ENCODE measurements at places on chromosomes 7 and 10.

DNA sequence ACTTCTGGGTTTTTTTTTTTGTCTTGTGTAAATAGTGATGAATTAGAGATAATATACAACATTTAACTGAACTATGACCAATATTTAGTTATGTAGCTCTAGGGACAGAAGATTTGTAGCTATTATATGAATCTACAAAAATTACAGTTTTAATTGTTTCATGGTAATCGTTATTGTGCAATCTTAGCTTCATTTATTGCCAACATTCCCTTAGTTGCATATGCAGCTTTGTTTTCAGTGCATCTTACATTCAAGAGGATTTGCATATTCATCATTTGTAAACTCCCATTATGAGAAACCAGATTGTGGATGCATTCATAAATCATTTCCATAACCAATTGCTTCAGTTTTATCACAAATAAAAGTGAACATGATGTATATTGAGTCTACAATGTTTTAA lies 68.8 kb downstream of the MALRD1 start:
- DNase-seq = no peak

DNA sequence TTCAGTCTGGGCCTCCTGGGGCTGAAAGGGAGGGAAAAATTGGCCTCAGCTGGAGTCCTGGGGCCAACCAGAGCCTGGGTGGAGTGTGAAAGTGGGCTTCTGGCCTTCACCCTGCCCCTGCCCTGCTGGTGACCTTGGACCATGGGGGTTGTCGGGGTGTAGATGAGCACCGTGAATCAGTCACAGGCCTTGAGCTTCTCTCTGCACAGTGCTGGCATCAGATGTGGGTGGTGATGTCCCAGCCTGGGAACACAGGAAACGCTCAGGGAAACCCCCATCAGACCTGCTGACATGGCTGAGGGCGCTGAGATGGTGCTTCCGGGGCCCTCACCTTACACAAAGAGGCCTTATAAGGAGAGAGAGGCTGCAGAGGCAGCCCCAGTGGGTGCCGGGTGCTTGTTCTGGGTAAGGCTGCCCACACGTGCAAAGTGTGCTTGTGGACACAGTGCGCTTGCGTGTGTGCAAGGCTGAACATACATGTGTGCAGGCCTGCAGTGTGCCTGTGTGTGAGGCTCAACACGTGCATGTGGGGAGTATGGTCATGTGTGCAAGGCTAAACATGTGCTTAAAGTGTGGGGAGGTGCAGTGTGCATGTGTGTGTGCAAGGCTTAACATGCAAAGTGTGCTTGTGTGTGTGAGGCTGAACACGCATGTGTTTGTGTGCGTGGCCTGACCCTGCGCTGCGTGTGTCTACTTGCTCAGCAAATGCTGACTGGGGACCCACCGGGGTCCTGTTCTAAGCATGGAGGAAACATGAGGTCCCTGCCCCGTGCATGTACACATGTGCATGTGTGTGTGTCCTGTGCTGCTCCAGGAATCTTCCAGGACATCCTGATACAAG lies 6.5 kb downstream of the ARPC1B start:
- peak; percentile 68 for DNase-seq

DNA sequence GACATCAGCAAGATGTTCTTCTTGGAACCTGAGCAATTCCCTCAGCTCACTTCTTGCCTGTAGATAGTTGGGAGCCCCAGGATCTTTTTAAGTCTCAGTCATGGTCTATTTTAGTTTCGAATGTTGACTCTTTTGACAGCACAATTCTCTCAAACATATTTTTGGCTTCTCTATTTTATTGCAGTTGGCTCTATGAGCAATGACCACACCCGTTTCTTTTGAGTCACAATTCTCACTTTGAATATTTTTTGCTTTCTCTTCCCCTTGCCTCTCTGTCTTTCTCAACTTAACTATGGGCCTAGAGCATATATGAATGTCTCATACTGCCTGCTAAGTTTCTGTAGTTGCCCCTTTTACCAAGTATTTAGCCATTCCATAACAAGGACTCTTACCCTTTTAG lies 222.8 kb downstream of the PTN start:
- DNase-seq = no peak

DNA sequence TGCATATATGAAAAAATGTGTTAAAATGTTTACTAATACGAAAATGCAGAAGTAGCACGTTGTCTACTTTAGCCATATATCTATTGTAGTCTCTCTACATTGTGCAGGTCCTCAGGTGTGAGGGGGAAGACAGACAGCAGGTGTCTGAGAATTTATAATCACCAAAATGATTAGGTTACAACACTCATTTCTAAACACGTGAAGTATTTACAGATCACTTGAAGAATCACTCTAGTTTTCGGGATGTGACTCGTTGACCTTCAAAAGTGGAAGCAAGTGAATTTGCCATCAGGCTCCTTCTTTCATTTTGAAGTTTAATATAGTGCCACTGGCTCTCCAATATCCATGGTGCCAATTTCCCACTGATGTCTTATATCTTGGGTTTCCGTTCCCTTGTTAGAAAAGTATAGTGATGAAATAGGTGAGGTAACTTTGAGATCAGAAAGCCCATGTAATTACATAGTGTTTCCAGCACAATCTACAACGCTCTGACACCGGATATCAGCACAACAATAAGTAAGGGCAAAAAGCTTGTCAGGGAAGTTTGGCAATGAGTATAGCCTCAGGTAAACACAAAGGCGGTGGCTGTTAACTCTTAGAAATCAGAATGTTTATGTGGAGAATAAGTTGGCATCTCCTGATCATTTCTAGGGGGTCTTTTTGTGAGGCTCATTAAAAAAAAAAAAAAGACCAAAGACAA lies 57.5 kb upstream of the SP4 start:
- no peak for DNase-seq

DNA sequence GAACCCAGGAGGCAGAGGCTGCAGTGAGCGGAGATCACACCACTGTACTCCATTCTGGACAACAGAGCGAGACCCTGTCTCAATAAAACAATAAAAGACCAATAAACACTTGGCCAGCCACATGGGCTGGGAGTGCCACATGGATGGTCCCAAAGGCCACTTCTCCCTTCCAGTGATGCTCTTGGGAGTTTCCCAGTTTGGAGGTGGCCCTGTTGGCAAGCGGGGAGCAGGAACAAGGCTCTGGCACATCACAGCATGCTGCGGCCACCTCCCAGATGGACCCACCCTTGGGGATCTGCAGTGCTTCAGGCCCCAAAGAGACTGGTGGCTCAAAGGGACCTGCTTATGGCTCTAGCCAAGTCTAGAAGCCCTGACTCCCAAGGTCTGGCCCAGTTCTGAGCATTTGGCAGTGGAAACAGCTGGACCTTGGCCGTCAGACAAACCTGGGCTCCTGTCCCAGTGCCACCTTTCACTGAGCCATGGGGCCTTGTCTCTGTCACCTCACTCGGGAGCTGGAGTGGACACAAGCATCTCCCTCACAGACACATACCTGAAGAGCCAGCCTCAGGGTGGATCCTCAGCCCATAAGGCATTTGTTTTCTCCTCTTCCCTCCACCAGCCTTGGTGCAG lies 91.7 kb downstream of the COL13A1 start:
- no peak for DNase-seq

DNA sequence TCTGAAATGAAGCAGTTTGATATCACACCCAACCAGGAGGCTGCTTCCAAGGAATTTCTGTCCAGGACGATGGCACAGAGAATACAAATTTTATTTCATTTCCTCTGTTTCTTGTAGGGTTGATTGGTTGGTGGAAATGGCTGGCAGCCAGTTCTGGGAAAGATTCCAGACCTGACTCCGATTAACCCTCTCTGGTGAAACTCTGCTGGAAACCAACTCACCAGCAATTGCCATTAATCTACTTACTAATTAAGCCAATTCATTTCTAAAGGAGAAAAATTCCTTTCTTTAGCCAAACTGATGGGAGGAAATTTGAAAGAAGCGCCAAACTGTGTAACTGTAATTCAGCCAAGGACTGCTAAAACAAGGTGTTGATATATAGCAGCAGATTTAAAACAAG lies 10.7 kb downstream of the PTF1A start:
- DNase-seq = no peak

- DNase-seq = no peak
Measured at GRCh38 chr10:96420228-96421009, 61.6 kb upstream of the OPALIN start.

DNA sequence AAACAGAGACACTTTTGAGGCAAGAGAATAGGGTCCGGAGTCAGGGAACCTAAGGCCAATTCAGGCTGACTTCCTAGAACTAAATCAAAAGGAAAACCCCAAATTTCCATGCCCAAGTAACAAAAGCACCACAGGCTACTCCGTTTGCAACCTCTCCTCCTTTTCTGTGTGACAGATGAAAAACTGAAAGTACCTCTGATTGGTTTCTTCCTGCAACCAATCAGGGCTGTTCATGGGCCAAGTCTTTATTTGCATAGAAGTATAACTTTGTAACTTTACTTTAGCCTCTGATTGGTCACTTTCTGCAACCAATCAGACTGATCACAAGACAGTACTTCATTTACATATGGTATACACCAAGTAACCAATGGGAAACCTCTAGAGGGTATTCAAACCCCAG lies 239.9 kb upstream of the KCND2 start:
- no peak for DNase-seq

GRCh38 chr7:16636555-16637101 lies 8.9 kb downstream of the ANKMY2 start:
- DNase-seq = no peak

DNA sequence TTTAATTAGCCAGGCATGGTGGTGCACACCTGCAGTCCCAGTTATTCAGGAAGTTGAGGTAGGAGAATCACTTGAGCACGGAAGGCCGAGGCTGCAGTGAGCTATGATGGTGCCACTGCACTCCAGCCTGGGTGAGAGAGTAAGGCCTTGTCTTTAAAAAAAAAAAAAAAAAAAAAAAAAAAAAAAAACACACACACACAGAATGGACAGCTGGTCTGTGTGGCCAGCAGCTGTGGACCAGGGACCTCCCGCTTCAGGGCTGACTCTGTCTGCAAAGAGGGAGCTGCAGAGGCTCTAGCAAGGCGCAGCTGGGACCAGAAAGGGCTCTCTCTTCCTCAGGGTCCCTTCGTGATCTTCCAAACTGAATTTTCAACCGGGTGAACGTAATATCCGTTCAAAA lies 53.6 kb upstream of the DNAAF5 start:
- no peak for DNase-seq

DNA sequence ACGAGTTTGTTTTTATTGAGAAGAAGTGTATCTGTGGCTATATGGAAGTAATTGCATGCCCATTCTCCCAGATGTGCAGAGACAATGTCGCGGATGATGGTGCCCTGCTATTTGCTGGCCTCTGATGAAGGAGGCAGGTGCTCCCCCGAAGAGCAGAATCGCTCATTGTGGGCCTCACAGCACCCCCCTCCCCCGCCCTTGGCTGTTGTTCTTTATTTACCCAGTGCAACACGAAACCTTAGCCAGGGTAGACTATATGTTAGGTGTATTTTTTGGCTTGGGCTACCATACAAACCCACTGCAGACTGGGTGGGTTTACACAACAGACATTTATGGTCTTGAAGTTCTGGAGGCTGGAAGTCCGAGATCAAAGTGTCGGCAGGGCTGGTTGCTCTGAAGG lies 3.4 kb upstream of the ADCY1 start:
- no peak for DNase-seq

DNA sequence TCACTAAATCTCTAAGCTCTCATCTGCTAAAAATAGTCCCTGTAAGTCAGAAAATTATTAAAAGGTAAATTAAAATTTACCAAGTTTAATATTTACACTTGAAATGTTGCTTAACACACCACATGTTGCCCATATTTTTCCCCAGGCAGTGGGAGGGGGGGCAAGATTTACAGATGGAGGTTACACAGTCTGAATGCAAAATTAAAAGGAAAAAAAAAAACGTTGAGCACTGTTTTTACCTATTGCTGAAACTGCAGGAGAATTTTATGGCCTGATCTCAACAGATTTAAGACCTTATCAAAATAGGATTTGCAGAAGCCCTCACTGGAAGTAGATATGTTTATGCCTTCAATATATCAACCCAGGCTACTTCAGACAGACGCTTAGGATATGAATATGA lies 133.4 kb downstream of the SFMBT2 start:
- DNase-seq = no peak

DNA sequence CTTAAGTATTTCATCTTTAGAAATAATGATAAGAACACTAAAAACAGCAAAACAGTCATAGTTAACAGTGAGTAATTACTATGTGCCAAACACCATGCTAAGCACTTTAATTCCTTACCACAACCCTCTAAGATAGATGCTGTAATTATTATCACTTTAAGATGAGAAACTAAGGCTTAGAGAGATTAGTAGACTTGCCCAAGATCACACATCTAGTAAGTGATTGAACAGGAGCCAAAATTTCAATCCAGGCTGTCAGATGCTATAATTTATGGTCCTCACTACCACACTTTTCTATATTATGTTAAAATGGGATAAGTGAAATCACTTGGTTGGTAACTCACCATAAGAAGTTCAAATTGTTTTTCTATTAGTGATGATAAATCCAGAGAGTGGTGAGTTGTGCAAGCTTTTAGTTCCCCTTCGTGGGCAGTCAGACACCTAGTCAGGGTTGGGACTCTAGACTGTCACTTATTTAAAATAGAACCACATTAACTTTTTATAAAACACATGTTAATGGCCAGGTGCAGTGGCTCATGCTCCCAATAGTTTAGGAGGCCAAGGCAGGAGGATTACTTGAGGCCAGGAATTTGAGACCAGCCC lies 85.9 kb upstream of the GATA3 start:
- no peak for DNase-seq

GRCh38 chr7:88337572-88337971 lies 30.9 kb upstream of the STEAP4 start:
- no peak for DNase-seq

DNA sequence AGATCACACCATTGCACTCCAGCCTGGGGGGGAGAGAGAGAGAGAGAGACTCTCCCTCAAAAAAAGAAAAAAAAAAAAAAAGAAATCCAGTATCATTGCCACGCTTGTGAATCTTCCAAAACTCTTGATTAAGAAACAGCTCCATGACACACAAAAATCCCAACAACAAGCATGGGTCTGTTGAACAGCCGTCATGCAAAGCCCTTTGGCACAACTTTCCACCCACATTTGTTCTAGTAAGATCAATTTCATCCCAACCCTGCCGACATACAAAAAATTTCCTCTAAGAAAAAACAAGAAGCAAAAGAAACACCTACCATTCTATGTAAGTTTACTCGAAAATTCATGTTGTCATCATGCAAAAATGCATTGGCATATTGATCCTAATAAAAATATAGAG lies 62.8 kb downstream of the ARMH3 start:
- no peak for DNase-seq

GRCh38 chr7:108294595-108294994 lies 161.6 kb downstream of the NRCAM start:
- DNase-seq = no peak

GRCh38 chr7:88760136-88760515 lies 626 bp downstream of the ZNF804B start:
- DNase-seq = no peak

DNA sequence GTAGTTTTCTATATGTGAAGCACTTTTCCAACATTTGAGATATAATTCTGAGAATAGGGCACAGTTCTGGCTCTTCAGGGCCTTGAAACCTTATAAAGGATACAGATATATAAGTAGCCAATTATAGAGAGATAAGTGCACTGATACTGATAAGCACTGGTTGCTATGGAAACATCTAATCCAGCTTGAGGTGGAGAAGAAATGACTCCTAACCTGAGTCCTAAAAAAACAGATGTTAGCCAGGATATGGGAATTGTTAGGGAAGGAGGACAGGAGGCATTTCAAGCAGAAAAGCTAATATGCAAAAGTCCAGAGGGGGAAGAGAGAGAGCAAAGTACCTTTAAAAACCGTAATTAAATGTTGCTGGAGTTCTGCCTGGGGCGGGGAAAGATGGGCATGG lies 30.8 kb downstream of the STRIP2 start:
- no peak for DNase-seq

GRCh38 chr10:3077940-3078630 lies 10.7 kb downstream of the PFKP start:
- DNase-seq = no peak

GRCh38 chr7:22872096-22872807 lies 49.6 kb upstream of the TOMM7 start:
- no peak for DNase-seq
